ENCODE measurements at places on chromosomes 4 and X. TPM values are rescaled to one million over a fixed set of nuclear protein-coding genes. Genes with fewer than 3 reads are reported as not detected.

NOCT gene
- polyA plus RNA-seq = 0.51 TPM

IRS4 gene
- not detected for polyA plus RNA-seq

FREM3 gene
- polyA plus RNA-seq = not detected

SCML2 gene
- 0.47 TPM for polyA plus RNA-seq

APBB2 gene
- not detected for polyA plus RNA-seq

UCP1 gene
- not detected for polyA plus RNA-seq

MUC7 gene
- not detected for polyA plus RNA-seq

HGFAC gene
- not detected for polyA plus RNA-seq

NHS gene
- not detected for polyA plus RNA-seq

PPP4R3C gene
- not detected for polyA plus RNA-seq

HMGB3 gene
- not detected for polyA plus RNA-seq

DNA sequence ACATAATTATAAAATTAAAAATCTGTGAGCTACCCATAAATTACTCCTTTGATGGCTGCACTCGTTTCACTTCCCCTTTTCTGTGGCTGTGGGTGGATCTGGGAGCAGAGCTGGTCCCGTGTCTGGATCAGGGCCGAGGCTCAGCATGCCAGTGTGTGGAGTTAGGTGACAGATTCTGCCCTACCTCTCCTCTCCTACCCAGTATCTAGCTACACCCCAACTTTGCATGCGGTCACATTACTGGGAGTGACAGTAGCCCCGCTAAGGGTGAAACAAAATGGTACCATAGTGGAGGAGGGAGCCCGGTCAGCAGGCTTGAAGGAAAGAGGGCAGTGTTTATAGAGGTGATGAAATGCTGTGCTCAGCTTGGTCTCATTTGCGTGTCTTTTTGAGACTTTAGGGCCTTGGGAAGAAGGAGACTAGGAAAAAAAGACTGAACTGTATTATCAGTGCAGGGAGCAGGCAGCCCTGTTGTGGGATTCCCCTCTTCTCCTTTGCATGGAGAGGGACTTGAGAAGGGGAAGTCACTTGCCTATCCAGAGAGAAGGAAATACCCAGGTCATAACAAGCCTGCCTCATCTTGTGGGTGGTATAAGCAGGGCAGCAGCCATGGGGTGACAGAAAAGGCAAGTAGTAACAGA lies 48.4 kb downstream of the ARHGAP10 start:
- no peak for DNase-seq

DNA sequence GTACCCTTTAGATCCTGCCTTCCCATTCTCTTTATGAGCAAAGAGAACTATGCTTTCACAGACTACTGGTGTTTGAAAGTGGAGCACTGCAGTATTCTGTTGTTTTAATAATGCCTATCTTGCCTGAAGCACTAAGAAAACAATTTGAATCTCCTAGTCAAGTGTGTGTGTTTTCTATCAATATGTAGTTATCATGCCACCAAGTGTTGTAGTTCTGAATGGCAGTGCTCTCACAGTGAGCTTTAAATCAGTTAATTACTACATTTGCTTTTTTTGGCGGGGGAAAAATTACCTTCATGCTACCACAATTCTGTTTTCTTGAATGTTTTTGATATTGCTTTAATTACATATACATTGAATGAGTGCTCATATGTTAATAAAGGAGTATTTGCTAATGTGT lies 143.6 kb upstream of the FAM47A start:
- no peak for DNase-seq

DNA sequence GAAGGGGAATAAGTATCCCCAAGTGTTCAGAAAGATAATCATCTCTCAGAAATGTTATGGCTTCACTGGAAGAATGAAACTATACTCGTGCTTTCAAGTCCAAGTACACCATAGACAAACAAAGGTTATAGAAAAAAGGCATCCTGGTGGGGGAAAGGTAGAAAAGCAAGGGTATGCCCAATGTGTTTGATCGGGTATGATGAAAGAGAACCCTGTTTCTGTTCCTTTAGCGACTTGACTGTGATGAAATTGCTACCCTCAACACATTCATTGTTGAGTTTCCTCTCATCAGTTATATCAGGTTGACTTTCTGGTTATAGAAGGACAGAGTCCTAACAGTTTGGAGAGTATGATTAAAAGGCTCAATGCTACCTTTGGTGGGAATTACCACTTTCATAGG lies 464.3 kb downstream of the GRXCR1 start:
- DNase-seq = no peak

- no peak for DNase-seq
Observed at GRCh38 chr4:2320746-2321145, 58.8 kb upstream of the MXD4 start.

- no peak for DNase-seq
Observed at GRCh38 chr4:70715097-70715496, 6.7 kb upstream of the RUFY3 start.

DNA sequence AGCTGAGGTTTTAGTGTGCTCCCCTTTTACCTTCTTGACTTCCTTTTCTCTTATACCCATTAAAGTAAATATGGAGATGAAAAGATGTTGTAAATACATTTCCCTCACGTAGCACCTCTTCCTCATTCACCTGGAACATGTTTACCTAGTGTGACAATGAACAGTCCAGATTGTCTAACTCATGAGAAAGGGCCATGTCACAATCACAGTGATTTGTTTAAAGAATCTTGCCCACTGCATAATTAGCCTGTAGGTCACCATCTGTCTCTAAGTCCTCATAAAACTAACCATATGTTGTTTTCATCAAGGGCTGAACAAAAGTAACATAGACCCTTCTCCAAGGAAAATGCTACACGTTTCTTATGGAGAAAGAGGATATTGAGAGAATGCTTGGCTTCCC lies 85.7 kb downstream of the TSPAN5 start:
- DNase-seq = no peak

GRCh38 chr4:174681723-174682300 lies 147.2 kb downstream of the GLRA3 start:
- DNase-seq = no peak

DNA sequence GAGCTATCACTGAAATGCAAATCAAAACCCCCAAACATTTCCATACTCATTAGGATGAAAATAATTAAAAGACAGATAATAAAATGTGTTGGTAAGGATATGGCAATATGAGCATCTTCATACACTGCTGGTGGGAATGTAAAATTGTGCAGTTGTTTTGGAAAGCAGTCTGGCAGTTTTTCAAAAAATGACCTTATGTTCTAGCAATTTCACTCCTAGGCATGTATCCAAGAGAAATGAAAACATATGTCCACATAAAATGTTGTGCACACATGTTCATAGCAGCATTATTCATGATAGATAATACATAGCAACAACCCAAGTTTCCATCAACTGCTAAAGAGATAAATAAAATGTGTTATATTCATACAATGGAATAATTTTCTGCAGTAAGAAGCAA lies 14.8 kb upstream of the GPRASP2 start:
- no peak for DNase-seq

DNA sequence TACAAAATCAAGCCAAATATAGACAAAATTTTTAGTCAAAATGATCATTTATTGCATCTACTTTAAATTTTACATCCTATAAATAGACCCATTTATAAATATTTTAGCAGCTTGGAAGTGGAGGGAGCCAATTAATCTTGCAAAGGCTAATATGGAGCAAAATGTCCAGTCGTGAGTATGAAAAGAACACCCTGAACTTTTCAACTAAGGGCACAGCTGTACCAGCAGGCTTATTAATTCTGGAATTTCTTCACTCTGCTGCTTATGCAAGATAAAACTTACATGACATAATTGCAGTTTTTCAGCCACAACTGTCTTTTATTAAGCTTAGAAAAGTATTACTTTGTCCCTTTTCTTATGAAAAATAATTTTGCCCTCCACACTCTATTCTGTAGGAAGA lies 22.9 kb upstream of the USP53 start:
- no peak for DNase-seq

DNA sequence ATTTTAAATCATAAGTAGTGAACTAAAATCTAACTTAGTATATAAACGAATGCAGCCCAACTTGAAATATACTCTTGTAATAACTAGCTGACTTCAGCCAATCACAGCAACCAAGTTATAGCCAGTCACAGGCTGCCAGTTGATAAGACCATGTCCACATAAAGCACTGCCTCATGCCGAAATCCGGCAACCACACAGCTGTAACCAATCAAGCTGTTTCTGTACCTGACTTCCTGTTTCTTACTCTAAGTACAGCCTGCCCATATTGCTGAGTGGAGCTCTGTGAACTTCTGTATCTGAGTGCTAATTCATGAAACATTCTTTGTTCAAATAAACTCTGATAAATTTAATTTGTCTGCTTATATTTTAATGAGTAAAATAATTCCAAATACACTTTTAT lies 805.3 kb upstream of the EPHA5 start:
- no peak for DNase-seq

DNA sequence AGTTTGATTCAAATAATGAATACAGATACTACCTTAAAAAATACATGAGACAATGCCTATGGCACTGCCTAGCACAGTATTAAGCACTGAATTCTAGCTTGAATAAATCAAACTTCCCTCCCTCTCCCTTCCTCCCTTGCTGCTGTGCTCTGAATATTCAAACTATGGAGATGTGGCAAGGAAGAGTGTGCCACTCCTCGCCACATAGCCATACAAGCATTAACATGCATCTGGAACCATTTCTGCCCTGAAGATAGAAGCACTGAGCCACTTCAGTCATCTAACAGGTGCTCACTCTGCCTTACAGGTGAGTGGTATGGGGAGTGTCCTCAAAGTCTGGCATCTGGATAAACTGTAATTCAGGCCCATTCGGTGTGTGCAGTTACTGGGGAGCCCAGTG lies 276.9 kb downstream of the ARHGAP24 start:
- no peak for DNase-seq

DNA sequence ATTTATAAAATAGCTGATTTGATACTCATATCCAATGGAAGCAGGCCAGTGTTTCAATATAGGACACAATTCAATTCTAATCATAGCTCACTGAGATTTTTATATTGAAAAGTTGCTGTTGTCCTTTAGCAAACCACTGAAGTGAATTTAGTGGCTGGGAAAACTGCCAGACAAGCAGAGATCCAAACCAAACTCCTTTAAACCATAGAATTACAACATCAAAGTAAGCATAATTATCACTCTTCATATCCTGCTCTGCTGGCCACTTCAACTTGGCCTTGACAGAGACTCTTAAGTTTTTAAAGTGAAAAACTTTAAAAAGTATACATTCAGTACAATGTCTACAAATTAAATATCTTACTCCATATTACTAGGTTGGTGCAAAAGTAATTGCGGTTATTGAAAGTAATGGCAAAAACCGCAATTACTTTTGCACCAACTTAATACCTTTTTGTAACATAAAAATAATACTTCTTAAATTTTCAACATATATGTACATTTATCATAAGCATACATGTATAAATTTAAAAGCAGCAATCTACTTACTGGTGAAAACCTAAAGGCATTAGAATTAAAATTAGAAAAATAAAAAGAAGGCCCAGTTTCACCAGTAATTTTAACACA lies 433.0 kb downstream of the PCDH10 start:
- DNase-seq = no peak

DNA sequence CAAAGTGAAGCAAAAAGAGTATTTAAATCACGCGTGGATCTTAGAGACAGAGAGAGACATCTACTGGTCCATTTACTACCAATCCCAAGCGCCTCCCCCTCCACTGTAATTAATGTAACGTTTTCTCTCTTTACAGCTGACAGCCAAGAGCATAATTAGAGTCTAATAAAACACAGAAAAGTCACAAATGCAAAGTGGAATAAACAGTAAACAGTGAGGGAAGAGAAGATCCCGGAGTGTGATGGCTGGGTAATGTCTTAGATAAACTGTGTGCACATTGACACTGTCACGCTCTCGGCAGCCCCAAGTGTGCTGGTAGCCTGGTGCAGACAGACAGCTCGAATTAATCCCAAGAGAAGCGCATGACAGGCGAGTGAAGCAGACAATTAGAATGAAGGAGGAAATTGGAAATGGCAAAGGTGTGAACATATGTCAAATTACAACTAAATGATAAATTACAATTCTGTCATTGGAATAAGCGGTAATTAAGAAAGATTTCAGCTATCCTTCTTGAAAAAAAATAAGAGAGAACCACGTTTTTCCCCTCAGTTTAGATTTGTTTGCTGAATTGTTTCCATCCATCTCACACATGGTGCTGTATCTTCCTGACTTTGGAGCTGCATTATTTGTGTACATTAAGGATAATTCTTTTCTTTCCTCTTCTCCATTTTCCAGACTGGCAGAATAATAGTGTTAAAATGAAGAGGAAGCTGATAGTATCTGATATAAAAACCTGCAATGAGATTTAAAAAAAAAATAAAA lies 100.1 kb downstream of the CXXC4 start:
- DNase-seq = no peak

DNA sequence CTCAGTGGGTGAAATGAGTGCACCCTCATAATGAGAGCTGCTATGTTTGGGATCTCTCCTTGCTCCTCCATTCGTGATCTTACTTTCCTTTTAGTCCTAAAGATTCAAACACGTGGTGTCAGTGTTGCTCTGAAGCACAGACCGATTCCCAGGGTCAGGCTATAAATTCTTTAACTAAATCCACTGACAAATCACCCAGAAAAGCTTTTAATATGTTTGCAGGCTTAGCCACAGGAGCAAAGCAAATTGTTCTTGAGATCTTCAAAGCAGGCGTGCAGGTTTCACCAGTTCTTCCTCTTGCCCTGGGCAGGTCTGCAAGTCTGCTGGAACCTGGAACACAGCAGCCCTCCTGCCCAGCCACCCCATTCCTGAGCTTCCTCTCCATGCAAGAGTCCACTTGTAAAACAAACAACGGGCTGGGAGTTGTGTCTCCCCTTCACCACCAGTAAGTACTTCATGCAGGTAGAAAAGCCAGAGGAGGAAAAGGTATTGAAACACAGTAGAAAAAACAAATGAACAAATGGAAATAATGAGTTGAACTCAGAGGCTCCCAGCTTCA lies 70.1 kb upstream of the ENPP6 start:
- no peak for DNase-seq

- DNase-seq = peak; percentile 77
Observed at GRCh38 chrX:357693-358471, 28.8 kb downstream of the PPP2R3B start.

- no peak for DNase-seq
Observed at GRCh38 chr4:68249434-68249833, 3.9 kb upstream of the TMPRSS11B start.

DNA sequence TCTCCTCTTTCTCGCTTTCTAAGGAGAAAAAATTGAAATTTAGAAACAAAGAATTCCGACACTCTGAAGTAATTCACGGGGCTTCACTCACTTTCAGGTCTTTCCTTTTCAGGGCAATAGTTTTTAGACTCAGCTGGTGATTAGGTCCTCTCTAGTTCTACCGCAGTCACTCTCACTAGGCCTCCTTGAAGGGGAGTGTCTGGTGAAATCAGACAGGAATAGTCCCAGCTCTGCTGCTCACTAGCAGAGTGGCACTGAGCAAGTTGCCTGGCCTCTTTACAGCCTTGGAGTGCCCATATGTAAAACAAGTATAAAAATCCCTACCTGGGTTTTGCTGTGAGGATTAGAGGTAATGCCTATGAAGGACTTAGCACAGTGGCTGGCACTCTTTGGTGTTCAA lies 64.1 kb downstream of the NEUROG2 start:
- DNase-seq = no peak

- DNase-seq = no peak
Observed at GRCh38 chrX:50211510-50211909, 6.9 kb downstream of the CCNB3 start.

- no peak for DNase-seq
Observed at GRCh38 chrX:49809891-49810632, 19.0 kb upstream of the PAGE4 start.

GRCh38 chr4:38164346-38164745 lies 204.1 kb downstream of the PTTG2 start:
- no peak for DNase-seq
